ENCODE measurements at places on chromosomes 1 and 21.

DNA sequence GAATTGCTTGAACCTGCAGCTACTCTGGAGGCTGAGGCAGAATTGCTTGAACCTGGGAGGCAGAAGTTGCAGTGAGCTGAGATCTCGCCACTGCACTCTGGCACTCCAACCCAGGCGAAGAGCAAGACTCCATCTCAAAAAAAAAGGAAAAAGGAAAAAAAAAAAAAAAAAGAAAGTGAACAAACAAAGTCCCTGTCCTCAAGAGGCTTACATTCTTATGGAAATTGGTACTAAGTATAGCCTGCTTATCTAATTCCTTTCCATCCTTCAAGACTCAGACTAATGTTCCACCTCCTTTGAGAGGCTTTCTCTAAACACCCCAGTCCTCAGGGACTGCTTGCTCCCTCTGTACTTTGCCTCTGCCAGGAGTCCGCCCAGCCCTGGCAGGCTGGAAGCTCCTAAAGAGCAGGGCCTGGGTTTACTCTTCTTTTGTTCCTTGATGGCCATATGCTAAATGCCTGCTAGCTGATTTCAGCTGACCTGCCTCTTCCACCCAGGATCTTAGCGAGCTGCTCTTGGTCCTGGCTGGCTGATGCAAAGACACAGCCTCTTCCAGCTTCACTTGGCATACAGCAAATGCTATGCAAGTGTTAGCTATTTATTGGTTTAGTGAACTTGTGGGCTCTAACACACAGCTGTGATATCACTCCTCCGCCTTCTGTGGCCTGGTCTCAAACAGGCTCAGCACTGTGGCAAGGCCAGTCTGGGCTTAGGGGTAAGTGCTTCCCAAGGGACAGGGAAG lies 9.8 kb downstream of the SLC9A1 start:
- DNase-seq: no peak

DNA sequence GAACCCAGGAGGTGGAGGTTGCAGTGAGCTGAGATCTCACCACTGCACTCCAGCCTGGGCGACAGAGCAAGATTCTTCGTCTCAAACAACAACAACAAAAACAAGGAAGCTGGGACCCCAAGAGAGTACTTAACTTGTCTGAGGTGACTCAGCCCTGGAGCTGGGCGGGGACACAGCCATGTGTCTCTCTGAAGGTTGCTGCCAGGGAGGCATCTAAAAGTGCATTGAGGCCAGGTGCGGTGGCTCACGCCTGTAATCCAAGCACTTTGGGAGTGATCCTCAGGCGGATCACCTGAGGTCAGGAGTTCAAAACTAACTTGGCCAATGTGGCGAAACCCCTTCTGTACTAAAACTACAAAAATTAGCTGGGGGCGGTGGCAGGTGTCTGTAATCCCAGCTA lies 7.7 kb downstream of the IFI6 start:
- no peak for DNase-seq

DNA sequence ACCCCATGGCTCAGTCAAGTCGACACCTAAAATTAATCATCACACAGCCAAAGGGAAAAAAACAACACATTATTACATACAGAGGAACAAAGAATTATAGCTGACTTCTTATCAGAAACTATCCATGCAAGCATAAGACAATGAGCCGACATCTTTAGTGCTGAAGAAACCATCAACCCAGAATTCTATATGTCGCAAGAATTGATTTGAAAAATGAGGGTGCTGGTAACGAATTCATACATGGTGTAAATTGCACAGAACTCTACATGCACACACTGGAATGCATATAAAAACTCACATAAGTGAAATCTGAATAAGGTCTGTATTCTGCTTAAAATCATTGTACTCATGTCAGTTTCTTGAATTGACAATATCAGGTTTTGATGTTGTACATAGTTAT lies 25.0 kb upstream of the EIF4G3 start:
- no peak for DNase-seq

DNA sequence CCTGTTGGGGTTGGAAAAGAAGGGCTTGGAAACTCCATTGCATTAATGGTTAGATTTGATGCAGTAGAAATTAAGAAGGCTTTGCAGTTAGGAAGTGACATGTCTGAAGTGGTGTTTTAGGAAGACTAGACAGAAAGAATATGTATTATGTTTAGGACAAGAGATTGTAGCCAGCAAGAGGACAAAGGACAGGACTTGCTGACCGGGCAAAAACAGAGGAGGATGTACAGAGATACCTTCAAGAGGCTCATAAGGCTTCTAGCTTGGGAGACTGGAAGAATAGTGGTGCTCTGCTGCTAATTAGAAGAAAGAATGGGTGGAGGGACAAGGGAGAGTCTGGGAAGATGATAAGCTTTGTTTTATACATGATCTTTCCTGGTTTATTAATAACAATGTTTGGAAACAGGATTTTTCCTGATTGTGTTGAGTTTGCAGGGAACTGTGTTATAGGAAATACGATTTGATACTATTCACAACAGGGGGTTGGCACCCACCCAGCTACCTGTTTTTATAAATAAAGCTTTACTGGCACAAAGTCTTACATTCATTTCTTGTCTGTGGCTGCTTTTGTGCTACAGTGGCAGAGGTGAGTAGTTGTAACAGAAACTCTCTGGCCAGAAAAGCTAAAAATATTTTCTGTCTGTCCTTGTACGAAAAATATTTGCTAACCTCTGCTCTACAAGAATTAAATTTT lies 37.1 kb upstream of the TMCO2 start:
- no peak for DNase-seq

GRCh38 chr1:244952280-244952933 lies 88.1 kb upstream of the HNRNPU start:
- no peak for DNase-seq

DNA sequence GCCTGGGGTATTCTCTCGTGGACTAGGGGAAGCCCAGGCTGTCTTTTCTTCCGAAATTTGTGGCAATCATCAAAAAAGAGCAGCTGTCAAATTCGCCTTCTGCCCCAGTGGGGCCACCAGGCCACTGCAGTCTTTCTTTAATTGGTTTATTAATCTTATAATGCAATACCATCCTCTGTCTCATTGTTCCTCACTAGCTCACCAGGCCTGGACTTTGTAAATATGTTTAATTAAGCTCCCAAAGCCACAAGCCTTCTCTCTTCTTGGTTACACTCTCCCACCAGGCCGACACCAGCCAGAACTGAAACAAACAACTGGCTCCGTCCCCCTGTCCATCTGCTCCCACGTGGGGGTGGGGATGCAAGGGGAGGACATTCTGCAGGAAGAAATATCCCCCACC lies 22.0 kb upstream of the CAMK1G start:
- DNase-seq: no peak

DNA sequence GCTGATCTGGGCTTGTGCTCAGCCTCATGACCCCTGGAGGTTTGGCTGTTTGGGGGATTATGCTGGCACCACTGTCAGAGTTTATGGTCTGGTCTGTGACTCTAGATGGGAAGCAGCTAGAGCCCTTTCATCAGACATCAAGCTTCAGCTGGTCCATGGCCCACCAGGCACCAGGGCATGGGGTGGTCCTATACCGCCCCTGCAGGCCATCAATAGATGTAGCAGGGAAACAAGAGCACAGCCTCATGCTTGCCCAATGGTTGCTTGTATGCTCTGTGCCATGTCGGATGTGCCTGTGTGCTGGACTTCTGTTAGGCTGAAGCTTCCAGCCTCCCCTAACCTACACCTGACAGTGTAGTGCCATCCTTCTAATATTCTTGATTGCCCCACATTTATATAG lies 71.1 kb upstream of the CD34 start:
- no peak for DNase-seq

- DNase-seq: no peak
These were observed 43.6 kb upstream of the ESRRG start for GRCh38 chr1:216766633-216767327.

- DNase-seq: no peak
These were observed at the start of gene PODN for GRCh38 chr1:53061859-53062707. Gene PODN (plus strand): TSS chr1:53062213. CDS start chr1:53069856, 7,643 bp downstream.

- DNase-seq: no peak
These were observed 38.1 kb downstream of the C1orf21 start for GRCh38 chr1:184424945-184425344.

GRCh38 chr1:66197785-66198184 lies 336.2 kb upstream of the SGIP1 start:
- no peak for DNase-seq

- DNase-seq: no peak
These were observed 1.5 kb downstream of the ATP1A1 start for GRCh38 chr1:116374353-116375147.

GRCh38 chr1:99660496-99660895 lies 14.6 kb downstream of the PALMD start:
- DNase-seq: no peak

- no peak for DNase-seq
These were observed 106.8 kb upstream of the DPT start for GRCh38 chr1:168835791-168836190.

DNA sequence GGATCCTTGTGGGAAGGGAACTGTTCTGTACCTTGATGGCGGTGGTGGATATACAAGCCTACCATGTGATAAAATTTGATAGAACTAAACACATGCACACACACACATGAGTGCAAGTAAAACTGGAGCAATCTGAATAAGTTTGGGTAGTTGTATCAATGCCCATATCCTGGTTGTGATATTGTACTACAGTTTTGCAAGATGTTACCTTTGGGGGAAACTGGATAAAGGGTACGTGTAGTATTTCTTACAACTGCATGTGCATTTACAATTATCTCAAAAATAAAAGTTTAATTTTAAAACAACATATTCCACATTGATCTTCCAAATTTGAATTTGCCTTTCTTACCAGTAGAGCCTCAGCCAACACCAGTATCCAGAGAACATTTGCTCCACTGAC lies 99.6 kb downstream of the DTL start:
- no peak for DNase-seq

GRCh38 chr1:230948301-230948700 lies 30.4 kb downstream of the TTC13 start:
- no peak for DNase-seq

DNA sequence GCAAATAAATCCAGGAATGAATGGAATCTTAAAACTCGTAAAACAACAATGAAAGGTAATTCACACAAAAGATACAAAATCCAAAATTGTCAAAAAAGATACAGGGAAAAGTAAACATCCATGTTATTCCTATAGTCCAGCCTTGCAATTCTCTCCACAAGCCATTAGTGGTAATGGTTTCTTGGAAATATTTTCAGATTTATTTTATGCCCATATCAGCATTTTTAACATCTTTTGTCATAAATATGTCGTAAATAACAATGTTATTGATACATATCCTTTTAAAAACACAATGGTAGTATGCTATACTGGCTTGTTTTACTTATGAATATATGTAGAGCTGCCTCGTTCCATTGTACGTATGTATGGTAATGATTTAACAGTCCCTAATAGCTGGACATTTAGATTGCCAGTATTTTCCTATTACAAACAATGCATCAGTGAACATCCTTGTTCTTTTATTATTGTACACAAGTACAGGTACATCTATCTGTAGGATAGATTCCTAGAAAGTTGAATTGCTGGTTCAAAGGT lies 30.6 kb downstream of the DNTTIP2 start:
- DNase-seq: no peak

DNA sequence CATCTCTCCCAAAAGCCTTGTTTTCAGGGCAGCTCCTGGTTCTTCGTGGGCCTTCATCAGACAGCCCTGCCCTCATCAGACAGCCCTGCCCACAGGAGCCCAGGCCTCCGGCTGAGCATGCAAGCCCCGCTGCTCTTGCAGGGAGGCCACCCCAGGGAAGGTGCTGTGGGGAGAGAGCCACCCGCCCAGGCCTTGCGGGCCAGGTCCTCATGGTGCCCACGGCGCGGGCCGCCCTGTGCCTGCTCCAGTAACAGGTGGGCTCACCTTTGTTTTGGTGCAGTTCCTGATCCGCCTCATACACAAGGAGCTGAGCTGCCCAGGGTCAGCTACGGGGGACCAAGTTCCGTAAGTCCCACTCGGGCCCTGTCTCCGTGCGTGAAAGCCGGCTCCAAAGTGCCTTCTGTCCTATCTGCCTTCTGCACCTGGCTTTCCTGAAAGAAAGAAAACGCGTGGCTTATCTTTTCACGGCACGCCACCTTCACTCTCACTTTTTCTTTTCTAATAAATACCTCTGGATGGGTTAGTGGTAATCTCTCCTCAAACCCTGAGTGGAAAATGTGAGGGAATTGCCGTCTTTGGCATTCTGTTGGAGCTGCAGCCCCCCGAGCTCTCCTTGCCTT lies 65.9 kb downstream of the SLC37A1 start:
- DNase-seq: no peak

GRCh38 chr1:224779536-224779935 lies 149.9 kb upstream of the DNAH14 start:
- no peak for DNase-seq

GRCh38 chr1:68210829-68211228 lies 21.5 kb downstream of the WLS start:
- no peak for DNase-seq

DNA sequence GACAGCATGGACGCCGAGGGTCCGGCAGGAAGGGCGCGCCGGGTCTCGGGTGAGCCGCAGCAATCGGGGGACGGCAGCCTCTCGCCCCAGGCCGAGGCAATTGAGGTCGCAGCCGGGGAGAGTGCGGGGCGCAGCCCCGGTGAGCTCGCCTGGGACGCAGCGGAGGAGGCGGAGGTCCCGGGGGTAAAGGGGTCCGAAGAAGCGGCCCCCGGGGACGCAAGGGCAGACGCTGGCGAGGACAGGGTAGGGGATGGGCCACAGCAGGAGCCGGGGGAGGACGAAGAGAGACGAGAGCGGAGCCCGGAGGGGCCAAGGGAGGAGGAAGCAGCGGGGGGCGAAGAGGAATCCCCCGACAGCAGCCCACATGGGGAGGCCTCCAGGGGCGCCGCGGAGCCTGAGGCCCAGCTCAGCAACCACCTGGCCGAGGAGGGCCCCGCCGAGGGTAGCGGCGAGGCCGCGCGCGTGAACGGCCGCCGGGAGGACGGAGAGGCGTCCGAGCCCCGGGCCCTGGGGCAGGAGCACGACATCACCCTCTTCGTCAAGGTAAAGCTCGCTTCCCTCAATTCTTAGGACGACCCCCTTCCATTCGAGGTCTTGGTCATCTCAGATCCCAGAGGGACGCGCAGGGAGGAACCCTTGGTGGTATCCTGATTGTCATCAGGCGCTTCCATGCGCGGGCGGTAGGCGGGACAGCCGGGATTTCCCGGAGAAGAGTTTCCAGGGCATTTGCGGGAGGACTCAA lies 1.6 kb downstream of the CLIC6 start:
- no peak for DNase-seq

DNA sequence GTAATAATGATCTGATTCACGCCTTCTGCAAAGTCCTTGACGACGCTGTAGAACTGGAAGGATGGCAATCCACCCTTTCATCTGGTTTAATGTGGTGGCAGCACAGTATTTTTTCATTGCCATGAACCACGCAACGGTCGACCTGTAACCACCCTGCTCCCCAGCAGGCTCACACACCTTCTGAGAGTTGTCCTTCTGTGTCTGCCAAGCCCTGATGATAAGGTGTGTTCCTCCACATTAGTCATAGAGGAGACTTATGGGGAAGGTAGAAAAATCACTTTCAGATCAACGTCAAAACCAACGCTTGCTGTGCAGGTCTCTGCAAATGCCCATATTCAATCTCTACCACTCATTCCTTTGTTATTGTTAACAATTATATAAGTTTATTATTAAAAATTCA lies 328.7 kb downstream of the SIPA1L2 start:
- no peak for DNase-seq

Data from stimulated activated CD4-positive, alpha-beta T cell treated with anti-CD3 and anti-CD28 coated beads, TNF-alpha, amount 100 ng/mL, for 48 hours (primary cell).